Astrocyte of the hippocampus (primary cell): ENCODE measurements at places on chromosomes 4 and X.

DNA sequence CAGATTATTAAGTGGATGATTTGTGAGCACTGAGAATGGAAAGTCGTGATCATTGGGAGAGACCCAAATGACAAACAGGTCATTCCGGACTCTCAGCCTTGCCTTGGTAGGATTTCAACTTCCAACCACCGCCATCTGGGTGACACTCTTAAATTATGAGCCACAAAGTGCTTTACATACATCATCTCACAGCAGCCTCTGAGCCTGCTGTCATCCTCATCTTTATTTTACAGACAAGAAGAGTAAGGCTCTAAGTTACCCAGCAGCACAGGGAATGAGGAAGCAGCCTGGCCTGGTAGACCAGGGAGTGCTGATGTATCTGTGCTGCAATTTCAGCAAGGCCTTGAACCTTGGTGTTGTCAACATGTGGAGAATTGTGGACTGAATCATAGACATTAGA is 105.8 kb upstream of the TRIM2 start:
- DNase-seq: no peak

GRCh38 chr4:140212646-140213045 is 58.7 kb upstream of the MAML3 start:
- DNase-seq: no peak

GRCh38 chr4:164215113-164215741 is 538.7 kb upstream of the SMIM31 start:
- DNase-seq: no peak

DNA sequence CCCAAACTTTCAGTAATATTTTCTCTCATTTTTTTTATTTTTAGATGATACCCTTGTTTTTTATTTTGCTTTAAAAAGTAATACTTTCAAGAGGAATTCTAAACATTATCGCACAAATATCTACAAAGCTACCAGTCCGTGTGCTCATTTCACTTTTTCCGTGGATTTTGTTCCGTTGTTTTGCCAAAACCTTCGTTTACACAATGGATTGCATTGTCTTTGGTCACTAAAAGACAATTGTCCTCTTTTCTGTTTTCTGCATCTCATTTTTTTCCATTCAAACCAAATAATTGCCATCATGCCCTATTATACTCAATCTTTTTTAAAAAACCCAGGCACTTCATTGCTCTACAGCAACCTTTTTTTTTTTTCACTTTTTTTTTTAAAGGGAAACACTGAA is 214.9 kb downstream of the CXXC4 start:
- no peak for DNase-seq

DNA sequence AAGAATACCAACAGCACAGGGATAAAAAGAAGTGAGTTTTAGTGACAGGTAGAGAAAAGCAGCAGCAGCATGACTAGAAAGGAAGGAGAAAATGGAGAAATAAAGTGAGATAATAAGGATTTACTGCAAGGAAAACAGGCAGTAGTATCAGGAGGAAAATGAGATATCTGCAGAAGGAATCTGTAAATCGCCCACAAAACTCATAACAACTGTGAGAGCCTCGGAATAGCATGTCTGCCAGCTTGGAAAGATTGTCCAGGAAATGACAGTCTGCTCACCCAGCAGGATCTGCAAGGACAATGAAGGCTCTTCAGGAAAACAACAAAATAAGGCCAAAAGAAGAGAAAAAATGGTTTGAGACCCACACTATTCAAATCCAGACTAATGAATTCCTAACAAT is 47.4 kb downstream of the CXXC4 start:
- peak; percentile 7 for DNase-seq

DNA sequence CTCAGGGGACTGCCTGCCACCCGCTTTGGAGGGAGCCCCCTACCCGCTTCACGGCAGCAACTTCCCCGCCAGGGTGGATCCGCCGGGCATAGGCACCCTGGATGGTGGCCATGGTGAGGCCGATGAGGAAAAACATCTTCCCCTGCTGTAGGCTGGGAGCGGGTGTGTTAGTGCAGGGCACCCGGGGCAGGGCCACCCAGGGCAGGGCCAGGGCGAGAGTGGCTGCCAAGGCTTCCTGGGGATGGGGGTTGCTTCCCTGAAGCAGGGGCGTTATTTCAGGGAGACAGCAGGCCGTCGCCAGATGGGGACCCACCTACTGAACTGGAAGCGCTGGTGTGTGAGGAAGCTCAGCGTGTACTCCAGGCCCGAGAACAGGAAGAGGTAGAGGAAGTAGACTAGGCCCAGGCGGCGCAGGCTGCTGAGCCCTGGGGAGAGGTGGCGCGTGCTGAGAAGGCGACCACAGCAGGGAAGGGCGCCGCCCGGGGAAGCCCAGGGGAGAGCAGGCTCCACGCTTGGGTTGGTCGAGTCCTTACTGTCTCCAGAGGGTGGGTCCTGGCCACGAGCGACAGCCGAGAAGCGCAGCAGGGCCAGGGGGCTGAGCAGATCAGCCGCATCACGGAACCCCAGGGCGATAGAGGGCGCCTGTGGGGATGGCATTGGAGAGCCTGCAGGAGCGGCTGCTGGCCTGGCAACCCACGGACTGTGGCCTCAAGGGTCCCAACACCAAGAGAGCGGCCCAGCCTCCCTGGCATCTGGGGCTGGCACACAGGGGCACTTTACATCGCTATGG is 31.5 kb downstream of the NOP14 start:
- no peak for DNase-seq

GRCh38 chr4:138835832-138836533 is 179.6 kb upstream of the NOCT start:
- DNase-seq: peak; percentile 20

DNA sequence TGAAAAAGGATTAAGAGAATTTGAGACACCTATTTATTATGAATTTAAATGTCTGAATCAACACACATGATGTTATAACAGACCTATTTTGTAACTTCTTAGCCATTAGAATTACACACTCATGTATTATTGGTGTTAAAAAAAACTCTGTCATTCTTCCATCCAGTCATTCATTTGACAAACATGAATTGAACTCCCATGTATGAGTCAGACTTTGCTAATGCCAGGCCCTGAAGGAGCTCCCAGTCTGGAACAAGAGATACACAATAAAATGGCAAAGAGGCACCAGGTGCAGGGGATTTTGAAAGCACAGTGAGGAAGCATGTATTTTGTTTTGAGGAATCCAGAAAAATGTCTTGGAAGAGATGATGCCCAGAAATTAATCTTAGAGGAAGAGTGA is 87.7 kb upstream of the EFHC2 start:
- DNase-seq: peak; percentile 43

DNA sequence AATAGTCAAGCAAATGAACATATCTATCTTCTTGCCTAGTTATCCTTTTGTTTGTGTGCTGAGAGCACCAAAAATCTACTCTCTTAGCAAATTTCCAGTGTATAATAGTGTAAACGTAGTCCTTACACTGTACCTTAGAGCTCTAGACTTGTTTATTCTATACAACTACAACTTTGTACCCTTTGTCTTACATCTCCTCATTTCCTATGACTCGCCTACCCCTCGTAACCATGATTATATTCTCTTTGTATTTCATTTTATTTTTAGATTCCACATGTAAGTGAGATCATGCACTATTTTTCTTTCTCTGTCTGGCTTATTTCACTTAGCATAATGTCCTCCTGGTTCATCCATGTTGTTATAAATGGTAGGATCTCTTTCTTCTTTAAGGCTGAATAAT is 37.6 kb downstream of the MAGEB5 start:
- DNase-seq: no peak

DNA sequence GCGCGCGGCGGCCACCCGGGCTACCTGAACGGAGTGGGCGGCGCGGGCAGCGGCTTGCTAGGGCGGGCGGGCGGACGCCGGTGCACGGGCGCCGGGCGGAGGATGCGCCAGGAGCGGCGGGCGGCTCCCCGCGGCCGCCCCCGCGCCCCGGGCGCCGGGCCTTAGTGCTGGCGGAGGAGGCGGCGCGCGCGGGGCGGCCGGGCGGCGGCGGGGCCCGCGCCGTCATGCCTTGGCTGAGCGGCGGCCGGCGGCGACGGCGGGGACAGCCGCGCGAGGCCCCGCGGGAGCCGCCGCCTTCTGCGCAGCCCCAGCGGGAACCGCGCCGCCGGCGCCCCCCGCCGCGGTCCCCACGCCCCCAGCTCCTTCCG is 48.2 kb downstream of the CLDN34 start:
- DNase-seq: no peak

DNA sequence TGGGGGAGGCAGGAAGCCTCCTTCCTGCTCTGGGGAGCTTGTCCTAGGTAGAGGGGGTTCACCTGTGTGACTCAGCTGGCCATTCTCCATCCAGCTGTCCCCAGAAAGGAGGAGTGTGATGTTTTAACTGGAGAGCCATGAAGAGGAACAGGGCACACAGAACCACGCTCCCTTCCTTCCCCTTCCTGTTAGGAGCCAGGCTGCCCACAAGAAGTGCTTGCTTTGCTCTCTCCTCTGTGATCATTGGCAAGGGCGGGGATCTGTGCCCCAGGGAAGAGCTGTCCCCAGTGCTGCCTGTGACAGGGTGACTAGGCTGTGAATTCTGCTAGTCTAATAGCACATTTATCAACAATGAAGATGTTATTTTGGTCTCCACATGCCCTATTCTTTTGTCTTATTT is 169.6 kb upstream of the GATB start:
- DNase-seq: no peak

GRCh38 chr4:10334506-10335028 is 122.7 kb downstream of the ZNF518B start:
- DNase-seq: no peak

DNA sequence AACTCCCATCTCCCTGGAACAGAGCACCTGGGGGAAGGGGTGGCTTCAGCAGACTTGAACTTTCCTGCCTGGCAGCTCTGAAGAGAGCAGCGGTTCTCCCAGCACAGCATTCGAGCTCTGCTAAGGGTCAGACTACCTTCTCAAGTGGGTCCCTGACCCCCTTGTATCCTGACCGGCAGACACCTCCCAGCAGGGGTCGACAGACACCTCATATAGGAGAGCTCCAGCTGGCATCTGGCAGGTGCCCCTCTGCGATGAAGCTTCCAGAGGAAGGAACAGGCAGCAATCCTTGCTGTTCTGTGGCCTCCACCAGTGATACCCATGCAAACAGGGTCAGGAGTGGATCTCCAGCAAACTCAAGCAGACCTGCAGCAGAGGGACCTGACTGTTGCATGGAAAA is 244.1 kb upstream of the RASGEF1B start:
- no peak for DNase-seq

- DNase-seq: no peak
Observed at GRCh38 chr4:3671571-3672464, 94.4 kb upstream of the ADRA2C start.

- peak; percentile 39 for DNase-seq
Observed at GRCh38 chrX:2650865-2651264, 40.2 kb upstream of the CD99 start.

DNA sequence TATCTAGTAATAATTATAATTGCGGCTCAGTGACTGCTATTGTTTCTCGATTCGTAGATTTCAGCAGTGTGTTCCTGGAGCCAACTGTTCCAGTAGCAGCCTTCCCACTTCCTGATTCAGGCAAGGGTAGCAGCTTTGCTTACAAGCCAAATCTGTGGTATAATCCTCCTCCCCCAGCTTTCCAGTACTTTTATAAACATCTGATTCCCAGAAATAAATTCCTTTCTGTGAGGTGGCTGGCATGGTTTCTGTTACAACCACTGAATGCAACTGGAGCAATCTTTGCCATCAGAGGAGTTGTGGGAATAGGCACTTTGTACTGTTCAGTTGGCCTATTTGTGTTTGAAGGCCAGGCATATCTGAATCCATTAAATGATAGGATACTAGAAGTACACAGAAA is 80.0 kb downstream of the GLRA3 start:
- DNase-seq: peak; percentile 72

DNA sequence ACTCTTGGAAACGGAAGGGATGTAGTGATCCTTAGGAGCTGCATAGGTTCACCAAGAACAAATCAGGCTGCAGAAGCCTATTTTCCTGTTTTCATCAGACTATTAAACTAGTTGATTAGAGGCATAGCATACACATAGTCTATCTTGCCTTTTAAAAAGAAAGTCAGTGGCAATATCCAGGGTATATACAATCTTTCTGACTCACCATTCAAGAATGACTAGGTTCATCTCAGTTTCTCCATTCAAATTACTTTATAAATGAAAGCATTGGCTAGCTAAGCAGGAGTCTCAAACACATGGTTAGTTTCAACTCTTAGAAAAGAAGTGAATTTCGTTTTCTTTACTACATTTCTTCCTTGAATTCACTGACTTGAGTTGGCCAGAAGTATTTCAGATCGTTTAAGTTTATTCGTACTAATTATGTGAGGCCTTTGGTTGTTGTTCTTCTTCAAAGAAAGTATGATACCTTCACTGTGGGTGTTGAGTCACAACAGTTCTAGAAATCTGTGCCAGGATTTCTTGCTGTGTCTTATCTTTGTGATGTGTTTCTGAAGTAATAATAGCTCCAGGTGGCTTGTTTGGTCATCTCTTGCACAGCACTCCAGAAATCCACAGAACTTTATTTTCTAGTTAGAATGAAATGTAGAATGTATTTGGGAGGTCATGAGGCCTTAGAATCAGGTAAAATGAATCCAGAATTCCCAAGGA is 88.2 kb downstream of the AWAT2 start:
- DNase-seq: no peak

DNA sequence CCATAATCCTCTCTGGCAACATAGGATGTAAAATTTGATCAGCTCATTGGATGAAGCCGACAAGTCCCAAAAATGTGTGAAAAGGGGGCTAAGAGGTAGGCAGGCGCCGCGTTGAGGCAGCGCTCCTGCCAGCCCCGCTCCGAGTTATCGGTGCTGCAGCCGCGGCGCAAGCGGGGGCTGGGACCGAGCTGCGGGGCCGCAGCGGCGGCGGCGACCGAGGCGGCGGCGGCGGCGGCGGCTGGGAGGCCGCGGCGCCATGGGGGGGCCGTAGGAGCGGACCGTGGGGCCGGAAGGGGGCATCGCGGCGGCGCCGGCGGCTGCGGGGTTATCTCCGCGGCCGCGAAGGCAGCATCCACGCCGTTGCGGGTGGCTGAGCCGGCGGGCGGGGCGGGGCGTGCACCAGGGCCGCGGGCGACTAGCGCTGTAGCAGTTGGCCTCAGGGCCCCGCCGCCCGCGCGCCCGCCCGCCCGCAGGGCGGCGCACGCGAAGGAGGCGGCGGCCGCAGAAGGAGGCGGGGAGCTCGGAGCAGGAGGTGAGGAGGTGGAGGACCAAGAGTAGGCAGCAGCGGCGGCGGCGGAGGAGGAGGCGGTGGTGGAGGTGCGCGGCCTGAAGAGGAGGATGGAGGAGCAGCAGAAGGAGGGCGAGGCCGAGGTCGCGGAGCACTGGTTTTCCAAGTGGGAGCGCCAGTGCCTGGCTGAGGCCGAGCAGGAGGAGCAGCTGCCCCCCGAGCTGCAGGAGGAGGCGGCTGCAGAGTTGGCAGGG is 126.0 kb upstream of the CXorf66 start:
- peak; percentile 56 for DNase-seq
